ENCODE measurements at places on chromosomes 7 and 10. TPM values are rescaled to one million over a fixed set of nuclear protein-coding genes. Genes with fewer than 3 reads are reported as not detected.

STOX1 gene
- 2.5 TPM for total RNA-seq

GRCh38 chr10:6964543-6964942 lies 384.5 kb upstream of the PRKCQ start:
- no peak overlapping the region for H3K27ac ChIP-seq
- H3K4me3 ChIP-seq = no peak overlapping the region
- no peaks in the 10 kb centered on the region for H3K27me3 ChIP-seq
- DNase-seq = no peak

H2BK1 gene
- not detected for total RNA-seq

GRCh38 chr7:30087371-30087770 lies 47.4 kb upstream of the MTURN start:
- DNase-seq = no peak
- H3K36me3 ChIP-seq = peaks cover 3% of the 10 kb centered on the region
- H3K27ac ChIP-seq = no peak overlapping the region

GRCh38 chr7:31702354-31702753 lies 15.3 kb downstream of the PPP1R17 start:
- no peaks in the 10 kb centered on the region for H3K27me3 ChIP-seq
- H3K36me3 ChIP-seq = no peaks in the 10 kb centered on the region
- no peak overlapping the region for H3K27ac ChIP-seq

DNA sequence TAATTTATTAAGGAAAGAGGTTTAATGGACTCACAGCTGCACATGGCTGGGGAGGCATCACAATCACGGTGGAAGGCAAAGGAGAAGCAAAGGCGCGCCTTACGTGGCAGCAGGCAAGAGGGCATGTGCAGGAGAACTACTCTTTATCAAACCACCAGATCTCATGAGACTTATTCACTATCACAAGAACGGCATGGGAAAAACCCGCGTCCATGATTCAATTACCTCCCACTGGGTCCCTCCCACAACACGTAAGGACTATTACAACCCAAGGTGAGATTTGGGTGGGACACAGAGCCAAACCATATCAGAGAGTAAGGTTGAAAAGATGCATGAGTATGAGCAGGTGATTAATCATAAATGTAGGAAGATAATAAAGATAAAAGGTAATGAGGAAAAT lies 3.2 kb upstream of the JCAD start:
- H3K36me3 ChIP-seq = no peaks in the 10 kb centered on the region
- H3K27ac ChIP-seq = no peak overlapping the region
- no peak overlapping the region for H3K4me3 ChIP-seq

CEP55 gene
- 19.6 TPM for total RNA-seq

GRCh38 chr7:2214636-2215035 lies 18.1 kb downstream of the MAD1L1 start:
- H3K27me3 ChIP-seq = no peaks in the 10 kb centered on the region
- no peak overlapping the region for H3K27ac ChIP-seq
- peaks cover 18% of the 10 kb centered on the region for H3K36me3 ChIP-seq
- DNase-seq = no peak

- no peak for DNase-seq
- no peaks in the 10 kb centered on the region for H3K36me3 ChIP-seq
- no peaks in the 10 kb centered on the region for H3K27me3 ChIP-seq
- peaks cover 3% of the 10 kb centered on the region for H3K4me1 ChIP-seq
- H3K4me3 ChIP-seq = no peak overlapping the region
Measured at GRCh38 chr7:104791080-104791479, 222.9 kb upstream of the KMT2E start.

DNA sequence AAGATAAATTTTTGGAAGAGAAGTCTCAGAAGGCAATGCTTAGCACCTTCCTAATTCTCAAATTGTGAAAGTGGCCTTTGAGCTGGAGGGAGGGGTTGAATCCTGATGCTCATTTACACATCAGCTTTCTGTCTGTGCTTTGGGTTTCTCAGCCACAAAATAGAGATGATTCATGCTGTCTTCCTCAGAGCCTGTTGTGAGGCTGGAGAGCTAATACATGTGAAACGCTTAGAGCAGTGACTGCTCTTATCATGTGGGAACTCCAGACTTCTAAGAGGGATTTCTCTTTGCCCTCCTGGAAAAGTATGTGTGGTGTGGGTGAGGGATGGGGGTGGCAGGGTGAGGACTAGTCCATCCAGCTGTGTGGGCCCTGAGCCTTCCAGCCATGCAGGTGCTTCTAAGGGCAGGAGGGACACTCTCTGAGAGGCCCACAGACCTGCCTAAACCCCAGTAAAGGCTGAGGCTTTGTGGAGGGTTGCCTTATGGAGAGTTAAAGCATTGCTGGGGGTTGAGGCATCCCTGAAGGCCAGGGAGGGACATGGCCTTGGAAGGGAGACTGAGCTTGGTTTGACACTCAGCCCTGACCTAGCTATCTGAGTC lies 4.8 kb upstream of the EVX1 start:
- DNase-seq = no peak
- H3K4me1 ChIP-seq = peaks cover 13% of the 10 kb centered on the region
- no peaks in the 10 kb centered on the region for H3K36me3 ChIP-seq

GRCh38 chr7:24951441-24951980 lies 28.5 kb downstream of the OSBPL3 start:
- H3K27me3 ChIP-seq = no peaks in the 10 kb centered on the region
- no peak overlapping the region for H3K4me3 ChIP-seq
- no peaks in the 10 kb centered on the region for H3K4me1 ChIP-seq
- no peak for DNase-seq
- H3K27ac ChIP-seq = no peak overlapping the region
- H3K36me3 ChIP-seq = no peaks in the 10 kb centered on the region

DNA sequence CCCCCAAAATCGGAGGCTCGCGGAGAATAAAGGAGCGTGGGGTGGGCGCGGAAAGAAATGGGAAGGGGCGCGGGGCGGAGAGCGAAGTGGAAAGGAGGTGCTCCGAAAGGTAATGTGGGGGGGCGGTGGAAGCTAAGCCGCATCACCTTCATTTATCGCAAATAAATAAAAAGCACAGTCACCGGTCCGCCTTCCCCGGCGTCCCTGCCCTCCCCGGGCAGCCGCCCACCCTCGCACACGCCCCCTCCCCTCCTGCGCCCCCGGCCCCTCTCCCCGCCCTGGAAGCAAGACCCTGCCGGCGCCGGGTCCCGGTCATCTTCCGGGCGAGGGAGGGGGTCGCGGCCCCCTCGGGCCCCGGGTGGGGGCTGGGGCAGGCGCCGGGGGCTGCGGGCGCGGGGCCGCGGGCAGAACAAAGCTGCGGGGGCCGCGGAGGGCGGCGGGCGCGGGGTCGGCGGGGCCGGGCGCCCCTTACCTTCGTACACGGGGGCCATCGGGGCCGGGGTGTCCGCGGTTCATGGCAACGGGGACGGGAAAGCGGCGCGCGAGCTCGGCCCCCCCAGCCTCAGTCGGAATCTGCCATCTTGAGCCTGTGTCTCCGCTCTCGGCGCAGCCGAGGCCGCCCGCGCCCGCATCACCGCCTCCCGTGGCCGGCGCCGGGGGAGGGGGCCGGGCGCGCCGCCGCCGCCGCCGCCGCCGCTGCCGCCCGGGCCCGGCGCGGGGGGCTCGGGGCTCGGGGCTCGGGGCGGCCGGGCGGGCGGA lies 486 bp downstream of the HIPK2 start:
- H3K4me1 ChIP-seq = peaks cover 3% of the 10 kb centered on the region
- peaks cover 33% of the 10 kb centered on the region for H3K27me3 ChIP-seq
- peak overlapping the region; percentile 73 for H3K4me3 ChIP-seq
- no peak overlapping the region for H3K27ac ChIP-seq
- H3K36me3 ChIP-seq = no peaks in the 10 kb centered on the region

SP8 gene
- total RNA-seq = 10.6 TPM

DNA sequence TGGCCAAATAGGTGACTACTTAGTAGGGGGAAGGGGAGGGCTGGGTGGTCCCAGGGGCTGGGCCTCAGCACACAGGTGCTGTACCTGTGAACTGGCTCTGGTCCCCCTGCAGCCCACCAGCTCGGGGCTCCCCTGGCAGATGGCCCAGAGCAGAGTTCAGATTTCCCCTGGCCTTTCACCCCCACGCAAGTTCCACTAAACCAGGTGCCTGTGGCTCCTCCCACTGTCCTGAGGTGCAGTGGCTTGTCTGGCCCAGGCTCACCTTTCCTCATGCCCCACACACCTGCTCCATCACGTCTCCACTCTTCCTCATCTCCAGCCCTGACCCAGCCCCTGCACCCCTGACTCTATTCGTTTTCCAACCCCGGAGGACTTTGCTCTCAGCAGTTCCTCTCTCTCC lies 47.3 kb upstream of the OPALIN start:
- no peak overlapping the region for H3K27ac ChIP-seq
- no peaks in the 10 kb centered on the region for H3K36me3 ChIP-seq
- H3K4me3 ChIP-seq = no peak overlapping the region
- peaks cover 2% of the 10 kb centered on the region for H3K4me1 ChIP-seq
- DNase-seq = no peak
- no peaks in the 10 kb centered on the region for H3K27me3 ChIP-seq

MMD2 gene
- total RNA-seq = not detected

GRCh38 chr10:86060386-86061277 lies 306.0 kb downstream of the GRID1 start:
- H3K36me3 ChIP-seq = no peaks in the 10 kb centered on the region
- no peak overlapping the region for H3K4me3 ChIP-seq
- no peak overlapping the region for H3K27ac ChIP-seq
- H3K4me1 ChIP-seq = no peaks in the 10 kb centered on the region

NKX6-2 gene
- not detected for total RNA-seq

SFMBT2 gene
- 8.6 TPM for total RNA-seq

- no peak for DNase-seq
- no peak overlapping the region for H3K4me3 ChIP-seq
- no peaks in the 10 kb centered on the region for H3K27me3 ChIP-seq
- no peak overlapping the region for H3K27ac ChIP-seq
Measured at GRCh38 chr7:83985821-83986220, 208.8 kb downstream of the SEMA3A start.

DNA sequence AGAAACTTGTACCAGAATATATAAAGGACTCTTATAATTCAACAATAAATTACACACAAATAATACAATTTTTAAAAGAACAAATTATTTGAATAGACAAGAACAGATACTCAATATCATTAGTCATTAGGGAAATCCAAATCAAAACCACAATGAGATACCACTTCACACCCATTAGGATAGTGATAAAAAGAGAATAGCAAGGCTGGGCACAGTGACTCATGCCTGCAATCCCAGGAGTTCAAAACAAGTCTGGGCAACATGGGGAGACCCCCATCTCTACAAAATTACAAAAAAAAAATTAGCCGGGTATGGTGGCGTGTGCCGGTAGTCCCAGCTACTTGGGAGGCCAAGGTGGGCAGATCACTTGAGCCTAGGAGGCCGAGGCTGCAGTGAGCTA lies 52.2 kb upstream of the KCNIP2 start:
- H3K4me3 ChIP-seq = no peak overlapping the region
- no peak overlapping the region for H3K27ac ChIP-seq
- H3K27me3 ChIP-seq = no peaks in the 10 kb centered on the region

GPC2 gene
- 44.8 TPM for total RNA-seq

DNA sequence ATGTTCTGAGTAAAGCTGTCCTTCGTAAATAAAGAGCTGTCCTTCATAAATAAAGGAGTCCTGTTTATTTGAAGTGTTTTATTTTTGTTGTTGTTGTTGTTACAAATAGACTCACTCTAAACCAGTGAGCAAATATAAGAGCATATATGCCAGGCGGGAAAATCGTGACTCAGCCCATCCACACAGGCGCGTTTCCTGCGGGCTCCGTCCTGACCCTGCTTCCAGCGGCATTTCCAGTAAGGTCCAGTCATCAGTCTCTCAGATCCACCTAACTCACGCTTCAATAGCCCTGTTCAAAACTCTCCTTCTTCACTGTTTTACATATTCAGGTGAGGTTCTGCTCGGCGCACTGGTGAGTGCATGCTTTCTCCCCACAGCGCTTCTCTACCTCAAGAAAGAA lies 277.2 kb upstream of the ADARB2 start:
- H3K4me1 ChIP-seq = no peaks in the 10 kb centered on the region
- H3K27me3 ChIP-seq = no peaks in the 10 kb centered on the region

GRCh38 chr7:133052401-133052756 lies 29.5 kb downstream of the CHCHD3 start:
- no peak for DNase-seq
- H3K36me3 ChIP-seq = no peaks in the 10 kb centered on the region
- H3K27ac ChIP-seq = no peak overlapping the region

FOXP2 gene
- 0.43 TPM for total RNA-seq

KCNH2 gene
- 7.7 TPM for total RNA-seq

LIPM gene
- total RNA-seq = not detected

DNA sequence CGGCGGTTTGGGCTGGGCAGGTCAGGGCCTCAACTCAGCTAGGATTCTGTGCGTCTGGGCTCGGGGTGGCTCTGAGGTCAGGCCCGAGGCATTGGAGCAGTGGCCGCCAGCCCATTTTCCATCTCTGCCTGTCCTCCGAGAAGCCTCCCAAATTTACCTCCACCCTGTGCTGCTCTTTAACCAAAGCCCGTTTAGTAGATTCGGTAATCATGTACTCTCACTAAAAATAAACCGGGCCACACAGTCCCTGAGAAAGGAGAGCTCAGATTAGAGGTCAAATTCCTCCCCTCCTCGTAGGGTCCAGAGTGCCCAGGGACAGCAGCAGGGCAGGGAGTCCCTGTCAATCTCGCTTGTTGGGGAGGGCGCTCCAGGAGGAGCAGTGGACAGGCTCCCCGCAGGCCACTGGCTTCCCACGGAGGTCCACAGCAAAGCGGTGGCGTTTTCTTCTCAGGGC lies 88.7 kb upstream of the CHST15 start:
- H3K4me3 ChIP-seq = no peak overlapping the region
- H3K27ac ChIP-seq = no peak overlapping the region
- DNase-seq = peak; percentile 37
- no peaks in the 10 kb centered on the region for H3K27me3 ChIP-seq
- no peaks in the 10 kb centered on the region for H3K36me3 ChIP-seq

ARL5B gene
- 47.2 TPM for total RNA-seq

- no peaks in the 10 kb centered on the region for H3K36me3 ChIP-seq
- DNase-seq = no peak
- no peak overlapping the region for H3K4me3 ChIP-seq
- no peak overlapping the region for H3K27ac ChIP-seq
Measured at GRCh38 chr10:71039551-71039950, 151.2 kb upstream of the PCBD1 start.

GRCh38 chr7:108086962-108087361 lies 43.2 kb downstream of the LAMB4 start:
- no peaks in the 10 kb centered on the region for H3K4me1 ChIP-seq
- no peaks in the 10 kb centered on the region for H3K27me3 ChIP-seq
- H3K27ac ChIP-seq = no peak overlapping the region
- no peaks in the 10 kb centered on the region for H3K36me3 ChIP-seq

GRCh38 chr7:125197731-125198393 lies 268.2 kb upstream of the POT1 start:
- DNase-seq = no peak
- no peak overlapping the region for H3K27ac ChIP-seq

Data from H1 (cell line).